ENCODE measurements at places on chromosomes 7 and 10. TPM values are rescaled to one million over a fixed set of nuclear protein-coding genes. Genes with fewer than 3 reads are reported as not detected.
A peak's percentile ranks its signal among the peaks of the same experiment; 100 is the strongest.

DNA sequence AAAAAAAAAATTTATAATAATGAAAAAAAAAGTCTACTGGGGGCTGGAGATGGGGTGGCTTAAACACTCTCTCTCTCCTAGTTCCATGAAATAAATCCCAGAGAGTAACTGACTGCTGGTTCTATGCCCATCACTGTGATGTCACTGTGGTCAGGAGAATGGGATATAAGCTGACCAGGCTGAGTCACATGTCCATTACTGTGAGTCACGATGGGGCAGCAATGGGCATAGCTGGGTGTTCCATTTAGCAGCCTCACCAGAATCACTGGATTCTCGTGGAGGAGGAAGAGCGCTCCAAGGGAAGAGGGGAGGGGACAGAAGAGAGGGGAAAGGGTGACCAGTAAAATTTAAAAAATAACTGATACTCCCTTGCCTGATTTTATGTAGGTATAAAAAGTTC is 37.1 kb downstream of the MASTL start:
- H3K27me3 ChIP-seq = no peaks in the 10 kb centered on the region
- peaks cover 15% of the 10 kb centered on the region for H3K36me3 ChIP-seq
- H3K4me1 ChIP-seq = no peaks in the 10 kb centered on the region
- no peak for DNase-seq
- no peak overlapping the region for H3K4me3 ChIP-seq

- no peaks in the 10 kb centered on the region for H3K27me3 ChIP-seq
- no peaks in the 10 kb centered on the region for H3K36me3 ChIP-seq
- no peak for DNase-seq
- H3K4me3 ChIP-seq = peak overlapping the region; percentile 81
- H3K4me1 ChIP-seq = peaks cover 56% of the 10 kb centered on the region
Measured at GRCh38 chr10:88386204-88386788, 196.8 kb downstream of the RNLS start.

DNA sequence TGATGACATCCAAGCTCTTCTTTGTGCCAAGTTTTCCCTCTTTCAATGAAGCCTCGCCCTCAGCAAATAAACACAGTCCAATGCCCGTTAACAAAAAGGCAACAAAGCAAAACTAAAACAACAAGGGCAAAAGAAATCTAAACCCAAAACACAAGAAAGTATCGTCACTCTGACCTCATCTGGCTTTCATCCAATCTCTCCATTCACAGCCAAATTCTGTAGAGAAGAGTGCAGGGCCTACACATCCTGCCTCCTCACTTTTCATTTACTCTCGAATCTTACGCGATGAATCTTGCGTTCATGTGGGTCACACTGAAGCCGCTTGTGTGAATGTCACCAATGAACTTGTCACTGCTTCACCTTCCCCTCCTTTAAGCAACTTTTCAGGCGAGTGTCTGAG is 15.9 kb upstream of the AKR1E2 start:
- H3K27ac ChIP-seq = no peak overlapping the region
- H3K36me3 ChIP-seq = no peaks in the 10 kb centered on the region
- no peaks in the 10 kb centered on the region for H3K4me1 ChIP-seq

GRCh38 chr10:102744374-102745051 is 765 bp downstream of the WBP1L start:
- no peak for DNase-seq
- peak overlapping the region; percentile 79 for H3K27ac ChIP-seq
- H3K4me1 ChIP-seq = peaks cover 37% of the 10 kb centered on the region
- peak overlapping the region; percentile 91 for H3K4me3 ChIP-seq
- peaks cover 5% of the 10 kb centered on the region for H3K36me3 ChIP-seq

GRCh38 chr7:118185163-118185860 is 1.3 kb downstream of the LSM8 start:
- DNase-seq = no peak
- peak overlapping the region; percentile 97 for H3K4me3 ChIP-seq
- H3K36me3 ChIP-seq = peaks cover 23% of the 10 kb centered on the region
- no peaks in the 10 kb centered on the region for H3K27me3 ChIP-seq

- no peaks in the 10 kb centered on the region for H3K27me3 ChIP-seq
- no peak overlapping the region for H3K27ac ChIP-seq
- no peaks in the 10 kb centered on the region for H3K36me3 ChIP-seq
- no peak for DNase-seq
- H3K4me3 ChIP-seq = no peak overlapping the region
Measured at GRCh38 chr10:74733612-74734011, 92.8 kb upstream of the KAT6B start.

DNA sequence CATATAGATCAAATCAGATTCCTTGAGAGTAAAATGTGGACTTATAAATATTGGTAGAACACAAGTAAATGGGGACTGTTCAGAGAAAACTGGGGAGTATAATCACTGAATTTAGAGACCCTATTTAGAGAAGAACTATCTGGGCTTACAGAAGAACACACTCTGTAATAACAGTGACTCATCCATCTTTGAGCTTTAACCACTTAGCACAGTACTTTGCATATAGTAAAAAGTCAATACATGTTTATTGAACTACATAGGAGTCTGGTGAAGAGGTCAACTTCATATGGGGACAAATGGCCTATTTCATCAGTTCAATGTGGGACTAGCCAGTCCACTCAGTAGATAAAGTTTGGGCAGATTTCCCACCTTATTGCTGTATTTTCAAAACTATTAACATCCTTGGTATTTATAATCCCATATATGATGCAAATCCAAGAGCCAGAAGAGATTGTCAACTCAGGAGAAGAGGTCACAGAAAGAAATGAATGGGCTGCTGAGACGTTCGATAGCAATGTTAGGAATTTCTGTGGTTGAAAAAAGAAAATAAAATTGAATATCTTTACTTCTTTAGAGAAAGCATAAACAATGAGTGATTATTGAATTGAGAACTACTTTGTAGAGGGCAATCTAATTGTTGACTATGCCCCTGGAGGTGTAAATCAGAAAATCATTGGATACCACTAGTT is 119.3 kb upstream of the CACNA2D1 start:
- H3K4me1 ChIP-seq = no peaks in the 10 kb centered on the region
- DNase-seq = no peak
- H3K27me3 ChIP-seq = no peaks in the 10 kb centered on the region

DNA sequence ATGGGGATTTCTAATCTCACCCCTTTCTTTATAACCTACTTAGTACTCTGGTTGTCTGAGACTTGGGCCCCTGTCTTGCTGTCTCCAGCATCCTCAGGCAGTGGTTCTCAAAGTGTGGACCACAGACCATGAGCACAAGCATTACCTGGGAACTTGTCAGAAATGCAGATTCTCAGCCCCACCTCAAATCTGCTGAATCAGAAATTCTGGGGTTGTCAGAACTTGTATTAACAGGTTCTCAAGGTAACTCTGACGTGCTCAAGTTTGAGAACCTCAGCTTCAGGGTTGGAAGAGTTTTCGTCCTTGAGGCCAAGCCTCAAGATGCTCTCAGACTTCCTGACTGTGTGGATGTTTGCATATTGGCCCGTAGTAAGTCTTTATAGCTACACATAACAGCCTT is 97.4 kb downstream of the REEP3 start:
- H3K36me3 ChIP-seq = peaks cover 8% of the 10 kb centered on the region
- no peaks in the 10 kb centered on the region for H3K4me1 ChIP-seq
- H3K27ac ChIP-seq = no peak overlapping the region
- no peak overlapping the region for H3K4me3 ChIP-seq
- no peak for DNase-seq

DNA sequence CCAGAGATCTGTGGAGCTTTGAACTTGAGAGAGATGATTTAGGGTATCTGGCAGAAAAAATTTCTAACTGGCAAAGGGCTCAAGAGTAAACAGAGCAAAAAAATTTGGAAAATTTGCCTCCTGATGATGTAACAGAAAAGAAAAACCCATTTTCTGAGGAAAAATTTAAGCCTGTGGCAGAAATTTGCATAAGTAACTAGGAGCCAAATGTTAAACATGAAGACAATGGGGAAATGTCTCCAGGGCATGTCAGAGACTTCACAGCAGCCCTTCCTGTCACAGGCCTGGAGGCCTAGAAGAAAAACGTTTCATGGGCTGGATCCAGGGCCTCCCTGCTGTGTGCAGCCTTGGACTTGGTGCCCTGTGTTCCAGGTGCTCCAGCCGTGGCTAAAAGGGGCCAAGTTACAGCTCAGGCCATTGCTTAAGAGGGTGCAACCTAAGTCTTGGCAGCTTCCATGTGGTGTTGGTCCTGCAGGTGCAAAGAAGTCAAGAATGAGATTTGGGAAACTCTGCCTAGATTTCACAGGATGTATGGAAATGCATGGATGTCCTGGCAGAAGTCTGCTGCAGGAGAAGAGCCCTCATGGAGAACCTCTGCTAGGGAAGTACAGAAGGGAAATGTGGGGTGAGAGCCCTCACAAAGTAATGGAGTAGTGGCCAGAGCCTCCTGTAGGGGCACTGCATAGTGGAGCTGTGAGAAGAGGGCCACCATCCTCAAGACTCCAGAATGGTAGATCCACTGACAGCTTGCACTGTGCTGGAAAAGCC is 8.1 kb downstream of the SEMA3D start:
- no peaks in the 10 kb centered on the region for H3K4me1 ChIP-seq
- no peaks in the 10 kb centered on the region for H3K27me3 ChIP-seq
- H3K27ac ChIP-seq = no peak overlapping the region
- H3K4me3 ChIP-seq = no peak overlapping the region
- no peaks in the 10 kb centered on the region for H3K36me3 ChIP-seq
- DNase-seq = no peak

DNA sequence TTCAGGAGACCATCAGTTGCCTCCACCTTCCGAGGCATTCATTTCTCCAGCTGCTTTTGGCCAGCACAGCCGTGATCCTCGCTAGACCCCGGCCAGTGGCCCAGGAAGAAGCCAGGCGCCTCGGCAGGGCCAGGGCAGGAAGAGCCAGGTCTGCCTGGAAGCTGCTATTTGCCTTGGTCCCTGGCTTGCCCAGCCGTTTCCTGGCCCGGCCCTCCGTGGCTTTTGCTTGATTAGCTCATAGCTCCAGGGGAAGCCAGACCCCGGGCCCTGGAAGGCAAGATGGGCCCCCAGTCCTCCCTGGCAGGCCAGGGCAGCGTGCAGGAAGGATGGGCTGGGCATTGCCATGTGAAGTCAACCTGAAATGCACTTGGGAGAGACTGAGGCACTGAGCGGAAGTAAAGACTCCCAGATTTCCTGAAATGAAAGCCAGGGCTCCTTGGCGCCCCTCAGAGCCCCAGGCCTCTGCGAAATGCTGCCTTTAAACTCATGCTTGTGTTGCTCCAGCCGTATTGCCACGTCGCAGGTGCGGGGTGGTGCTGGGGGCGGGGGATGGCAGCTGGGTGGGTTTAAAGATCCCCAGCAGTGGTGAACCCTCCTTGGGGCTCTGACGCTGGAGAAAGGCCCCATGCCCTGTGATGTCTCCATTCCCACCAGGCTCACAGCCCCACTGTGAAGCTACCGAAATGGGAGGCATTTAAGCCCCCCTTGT is 160.6 kb downstream of the GRK5 start:
- H3K36me3 ChIP-seq = peaks cover 12% of the 10 kb centered on the region
- no peak overlapping the region for H3K27ac ChIP-seq
- DNase-seq = no peak

DNA sequence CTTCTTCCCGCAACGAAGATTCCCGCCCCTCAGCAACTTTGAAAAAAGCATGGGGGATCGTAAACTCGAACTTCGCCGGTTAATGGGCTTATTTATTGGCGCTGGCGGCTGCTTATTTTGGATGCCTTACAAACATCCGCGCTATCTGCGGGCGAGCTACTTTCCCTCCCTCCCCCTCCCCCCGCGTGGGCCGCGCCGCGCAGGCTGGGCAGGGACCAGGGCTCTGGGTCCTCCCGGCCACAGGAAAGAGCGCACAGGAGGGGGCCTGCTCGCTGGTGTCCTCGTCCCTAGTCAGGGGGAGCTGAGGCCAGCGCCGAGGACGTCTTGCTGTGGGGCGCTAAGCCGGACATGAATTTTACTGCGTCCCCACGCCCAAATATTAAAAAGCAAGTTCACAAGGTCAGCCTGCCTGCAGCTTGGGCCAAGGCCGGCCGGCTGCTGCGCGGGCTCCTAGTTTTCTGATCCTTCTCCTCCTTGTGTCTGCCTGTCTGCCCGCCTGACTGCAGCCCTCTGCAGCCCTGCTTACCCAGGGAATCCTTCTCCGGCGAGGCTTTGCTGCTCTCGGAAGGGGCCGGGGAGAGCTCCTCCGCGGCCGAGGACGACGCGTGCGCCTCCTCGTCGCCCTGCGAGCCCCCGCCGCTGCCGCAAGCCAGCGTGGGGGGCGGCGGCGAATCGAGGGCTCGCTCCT is 1.2 kb downstream of the HOXA10 start:
- no peak overlapping the region for H3K27ac ChIP-seq
- peaks cover 44% of the 10 kb centered on the region for H3K27me3 ChIP-seq
- H3K36me3 ChIP-seq = no peaks in the 10 kb centered on the region
- H3K4me1 ChIP-seq = peaks cover 44% of the 10 kb centered on the region

DNA sequence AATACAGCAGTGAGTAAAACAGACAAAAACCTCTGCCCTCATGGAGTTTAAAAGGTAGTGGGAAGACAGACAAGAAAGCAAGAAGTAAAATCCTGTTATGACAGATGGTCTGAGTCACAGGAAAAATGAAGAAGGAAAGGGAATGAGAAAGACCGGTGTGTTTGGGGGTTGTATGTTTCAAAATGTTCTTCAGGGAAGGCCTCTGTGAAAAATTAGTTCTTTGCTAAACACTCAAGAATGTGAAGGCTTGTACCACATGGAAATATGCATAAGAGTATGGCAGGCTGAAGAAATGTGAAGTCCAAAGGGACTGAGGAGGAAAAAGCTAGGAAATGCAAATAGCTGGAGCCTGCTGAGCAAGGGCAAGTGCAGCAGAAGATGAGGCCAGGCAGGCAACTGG is 315.9 kb upstream of the SEMA3A start:
- H3K27me3 ChIP-seq = no peaks in the 10 kb centered on the region
- no peak overlapping the region for H3K27ac ChIP-seq
- H3K4me1 ChIP-seq = no peaks in the 10 kb centered on the region
- H3K4me3 ChIP-seq = no peak overlapping the region

GRCh38 chr10:25531457-25532061 is 356.8 kb downstream of the GPR158 start:
- no peak overlapping the region for H3K4me3 ChIP-seq
- no peak overlapping the region for H3K27ac ChIP-seq
- H3K36me3 ChIP-seq = no peaks in the 10 kb centered on the region
- no peak for DNase-seq

GRCh38 chr7:11548532-11548931 is 283.5 kb downstream of the THSD7A start:
- no peak overlapping the region for H3K27ac ChIP-seq
- DNase-seq = no peak
- no peak overlapping the region for H3K4me3 ChIP-seq

Gene ARHGAP12
- 28.3 TPM for total RNA-seq

Gene UNCX
- not detected for total RNA-seq

Gene RNLS
- 1.6 TPM for total RNA-seq

Gene CRHR2
- total RNA-seq = not detected

Gene PITRM1
- 71.6 TPM for total RNA-seq

Gene AGAP6
- total RNA-seq = 18.9 TPM

Gene HIPK2
- total RNA-seq = 17.5 TPM

Gene VAX1
- total RNA-seq = not detected
